ENCODE measurements at places on chromosomes 7 and 10.

GRCh38 chr7:1512781-1513656 is 8.8 kb upstream of the INTS1 start:
- no peak overlapping the region for H3K4me3 ChIP-seq
- peak overlapping the region; percentile 99 for H3K27ac ChIP-seq
- H3K27me3 ChIP-seq = no peaks in the 10 kb centered on the region
- no peaks in the 10 kb centered on the region for H3K4me1 ChIP-seq
- DNase-seq = peak; percentile 87

DNA sequence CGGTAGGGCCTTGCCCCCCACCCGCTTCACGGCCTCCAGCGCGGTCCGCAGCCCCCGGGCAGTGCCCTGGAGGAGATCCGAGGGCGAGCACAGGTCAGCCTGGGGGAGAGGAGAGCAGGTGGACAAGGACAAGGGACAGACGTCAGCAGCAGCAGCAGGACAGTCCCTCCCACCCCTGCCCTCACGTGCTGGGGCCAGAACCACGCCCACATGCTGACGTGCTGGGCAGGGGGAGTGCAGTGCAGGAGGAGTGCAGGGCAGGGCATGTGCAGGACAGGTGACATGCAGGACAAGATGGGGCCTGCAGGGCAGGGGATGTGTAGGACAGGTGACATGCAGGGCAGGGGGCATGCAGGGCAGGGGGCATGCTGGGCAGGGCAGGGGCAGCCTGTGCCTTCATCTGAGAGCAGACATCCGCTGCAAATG is 1.5 kb upstream of the SAP25 start:
- H3K36me3 ChIP-seq = peaks cover 62% of the 10 kb centered on the region
- no peak overlapping the region for H3K27ac ChIP-seq
- peaks cover 4% of the 10 kb centered on the region for H3K4me1 ChIP-seq
- no peaks in the 10 kb centered on the region for H3K27me3 ChIP-seq
- DNase-seq = no peak

- DNase-seq = no peak
- H3K27me3 ChIP-seq = no peaks in the 10 kb centered on the region
- no peaks in the 10 kb centered on the region for H3K4me1 ChIP-seq
- H3K4me3 ChIP-seq = no peak overlapping the region
- H3K27ac ChIP-seq = no peak overlapping the region
These were observed 90.7 kb upstream of the C1QL3 start for GRCh38 chr10:16612115-16612980.

DNA sequence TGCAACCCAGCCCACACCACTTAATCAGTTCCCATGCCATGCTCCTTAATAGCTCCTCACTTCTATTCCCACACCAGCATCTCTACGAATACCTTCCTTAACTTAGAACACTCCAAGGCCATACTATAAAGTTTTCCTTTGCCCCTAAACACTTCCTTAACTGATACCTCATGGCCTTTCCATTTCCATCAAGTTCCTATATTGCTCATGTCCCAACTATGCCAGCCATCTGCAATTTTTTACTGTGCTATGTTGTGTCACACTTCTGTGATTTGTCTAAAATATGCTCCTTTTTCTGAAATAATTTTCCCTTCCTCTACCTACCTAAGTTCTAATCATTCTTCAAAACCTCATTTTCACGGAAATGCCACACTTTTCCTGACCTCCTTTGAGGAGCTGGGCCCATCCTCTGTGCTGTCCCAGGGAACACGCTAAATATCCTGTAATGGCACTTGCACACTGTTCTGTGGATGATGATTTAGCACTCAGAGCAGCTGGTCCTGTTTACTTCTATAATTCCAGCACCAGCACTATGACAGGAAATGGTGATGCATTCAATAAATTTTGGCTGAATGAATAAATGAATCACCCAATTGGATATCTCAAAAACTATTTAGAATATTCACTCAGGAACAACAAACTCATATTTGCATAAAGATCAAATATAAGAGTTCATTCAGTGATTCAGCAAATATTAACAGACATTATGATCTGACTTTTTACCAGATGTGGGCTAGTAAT is 266.5 kb upstream of the HGF start:
- H3K4me1 ChIP-seq = no peaks in the 10 kb centered on the region
- H3K36me3 ChIP-seq = no peaks in the 10 kb centered on the region
- no peak overlapping the region for H3K27ac ChIP-seq
- H3K4me3 ChIP-seq = no peak overlapping the region
- no peak for DNase-seq

- no peak for DNase-seq
- no peaks in the 10 kb centered on the region for H3K36me3 ChIP-seq
- no peaks in the 10 kb centered on the region for H3K27me3 ChIP-seq
These were observed 1064.1 kb upstream of the GHITM start for GRCh38 chr10:83075016-83075814.

Data from right atrium auricular region (tissue), 2 donors.